ENCODE measurements at places on chromosomes 4 and X. TPM values are rescaled to one million over a fixed set of nuclear protein-coding genes. Genes with fewer than 3 reads are reported as not detected.

DNA sequence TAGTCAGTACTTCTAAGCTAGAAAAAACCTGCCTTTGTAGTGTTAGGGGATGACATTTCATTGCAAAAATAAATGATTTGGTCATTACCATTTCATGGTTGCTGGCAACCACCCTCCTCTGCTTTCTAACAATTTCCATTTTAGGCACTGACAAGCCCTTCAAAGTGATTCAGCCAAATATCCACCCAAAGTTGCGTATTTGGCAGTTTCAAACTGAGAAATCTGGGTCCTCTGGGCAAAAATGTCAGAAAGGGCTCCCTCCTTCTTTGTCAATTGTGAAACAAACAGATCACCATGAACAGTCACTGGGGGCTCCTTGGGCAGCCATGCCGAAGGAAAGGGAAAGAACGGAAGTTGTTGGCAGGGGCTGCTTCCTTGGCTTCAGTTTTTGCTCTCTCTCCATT lies 33.0 kb downstream of the PLAC1 start:
- DNase-seq = no peak

NXF3 gene
- 1.1 TPM for total RNA-seq

GRCh38 chrX:64456828-64457227 lies 61.6 kb upstream of the MTMR8 start:
- DNase-seq = no peak

DMRTC1 gene
- not detected for total RNA-seq

AWAT2 gene
- total RNA-seq = 0.26 TPM

- DNase-seq = no peak
Observed at GRCh38 chrX:3514996-3515395, 168.5 kb upstream of the MXRA5 start.

GRCh38 chr4:147831551-147832171 lies 99.8 kb downstream of the ARHGAP10 start:
- no peak for DNase-seq

GRCh38 chr4:110620691-110621327 lies 2.1 kb downstream of the PITX2 start:
- DNase-seq = peak; percentile 88

GSX2 gene
- 1.4 TPM for total RNA-seq

FGFBP1 gene
- not detected for total RNA-seq

DNA sequence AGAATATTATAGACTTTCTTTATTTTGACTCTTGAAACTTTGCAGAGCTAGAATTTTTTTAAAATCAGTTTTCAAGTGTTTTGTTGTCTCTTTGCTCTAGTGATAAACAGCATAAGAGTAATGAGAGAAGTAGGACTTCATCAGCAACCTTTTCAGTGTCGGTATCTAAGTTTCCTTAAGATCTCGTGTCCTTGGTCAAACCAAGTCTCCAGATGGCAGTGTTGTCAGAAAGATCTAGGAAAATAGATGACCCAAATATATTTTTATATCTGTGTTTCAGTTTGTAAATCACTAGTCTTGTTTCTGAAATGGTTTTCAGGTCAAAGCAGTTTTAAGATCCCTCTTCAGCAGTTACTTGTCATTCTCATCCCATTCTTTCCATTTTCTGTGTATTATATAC lies 438.3 kb downstream of the RAPGEF2 start:
- no peak for DNase-seq

- DNase-seq = peak; percentile 83
Observed at GRCh38 chr4:144645631-144646522, at the start of gene HHIP. TSS of gene HHIP (plus strand) at chr4:144646156. CDS start at chr4:144646676, 520 bp downstream.

DNA sequence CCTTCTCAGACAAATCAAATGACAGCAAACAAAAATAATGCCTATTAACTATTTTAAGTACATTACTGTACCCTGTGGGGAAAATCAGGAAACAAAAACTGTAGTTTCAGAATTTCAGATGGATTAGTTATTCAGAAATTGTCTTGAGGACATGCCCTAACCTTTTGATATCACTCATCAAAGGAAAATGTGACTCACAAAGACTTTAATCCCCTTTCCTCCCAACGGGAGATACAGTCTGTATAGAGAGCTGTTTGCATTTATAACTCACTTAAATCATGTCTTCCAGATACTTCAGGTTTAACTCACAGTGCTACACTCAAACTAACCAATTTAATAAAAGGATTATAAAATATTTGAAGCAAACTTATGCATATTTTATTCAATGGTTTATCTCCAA lies 304.0 kb downstream of the MAPK10 start:
- no peak for DNase-seq

DNA sequence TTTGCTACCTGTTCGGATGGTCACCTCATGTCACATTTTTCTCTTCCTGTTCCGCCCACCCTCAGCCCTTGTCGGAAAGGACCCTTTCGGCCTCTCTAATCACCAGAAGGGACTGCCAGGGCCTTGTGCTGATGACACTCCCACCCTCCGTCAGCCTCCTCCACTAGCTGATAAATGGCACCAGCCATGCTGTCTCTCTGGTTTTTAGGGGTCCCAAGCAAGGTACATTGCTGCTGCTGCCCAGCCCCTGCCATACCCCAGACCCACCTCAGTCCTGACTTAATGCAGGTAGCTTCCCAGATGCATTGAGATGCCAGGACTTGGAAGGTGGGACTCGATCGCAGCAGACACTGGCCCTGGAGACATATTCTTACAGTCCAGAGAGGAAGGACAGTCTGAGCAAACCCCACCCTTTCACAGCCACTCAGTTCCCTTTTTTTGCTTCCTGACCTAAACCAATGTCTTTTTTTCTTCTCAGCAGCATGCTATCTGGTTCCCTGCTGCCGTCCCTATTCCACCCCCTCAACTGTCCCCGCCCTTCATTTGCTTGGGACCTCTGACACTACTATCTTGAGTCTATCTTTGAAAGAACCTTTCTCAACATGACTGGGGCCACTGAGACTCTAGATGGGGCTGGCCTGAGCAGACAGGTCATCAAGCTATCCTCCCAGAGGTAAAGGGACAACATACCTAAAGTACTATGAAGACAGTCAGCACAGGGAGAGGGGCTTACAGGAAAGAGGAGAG lies at the start of gene BTK:
Gene BTK (minus strand): TSS at position 397 of the 747 bp plus-strand sequence. CDS start 10,907 bp downstream, outside the sequence.
- DNase-seq = no peak

GRCh38 chr4:77219266-77219665 lies 62.3 kb downstream of the CCNG2 start:
- no peak for DNase-seq

DNA sequence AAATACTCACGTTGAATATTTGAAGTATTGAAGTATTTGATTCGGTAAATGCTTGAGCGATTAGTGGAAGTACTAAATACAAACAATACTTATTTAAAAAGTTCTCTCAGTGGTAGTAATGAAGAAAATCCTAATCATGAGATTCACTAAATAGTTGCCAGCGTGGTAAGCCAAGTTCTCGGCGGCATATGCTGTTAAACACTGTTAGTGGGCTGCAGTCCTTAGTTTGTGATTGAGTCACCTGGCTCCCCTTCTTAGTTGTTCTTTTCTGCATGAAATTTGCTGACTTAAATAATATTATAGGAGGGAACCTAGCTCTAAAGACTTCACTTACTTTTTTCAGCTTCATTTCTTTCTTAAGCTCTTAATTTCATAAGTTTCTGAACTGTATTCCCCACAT lies 51.4 kb downstream of the STIM2 start:
- no peak for DNase-seq

- DNase-seq = no peak
Observed at GRCh38 chr4:140611854-140612253, 43.1 kb upstream of the UCP1 start.

GRCh38 chr4:2341261-2341841 lies 77.1 kb downstream of the ZFYVE28 start:
- DNase-seq = peak; percentile 26

C4orf17 gene
- total RNA-seq = not detected
